Bronchial epithelial cell (primary cell): ENCODE measurements at places on chromosomes 7 and 10.
A peak's percentile ranks its signal among the peaks of the same experiment; 100 is the strongest.

- DNase-seq: peak; percentile 94
Observed at GRCh38 chr10:31101123-31101522, 69.5 kb upstream of the ZNF438 start.

DNA sequence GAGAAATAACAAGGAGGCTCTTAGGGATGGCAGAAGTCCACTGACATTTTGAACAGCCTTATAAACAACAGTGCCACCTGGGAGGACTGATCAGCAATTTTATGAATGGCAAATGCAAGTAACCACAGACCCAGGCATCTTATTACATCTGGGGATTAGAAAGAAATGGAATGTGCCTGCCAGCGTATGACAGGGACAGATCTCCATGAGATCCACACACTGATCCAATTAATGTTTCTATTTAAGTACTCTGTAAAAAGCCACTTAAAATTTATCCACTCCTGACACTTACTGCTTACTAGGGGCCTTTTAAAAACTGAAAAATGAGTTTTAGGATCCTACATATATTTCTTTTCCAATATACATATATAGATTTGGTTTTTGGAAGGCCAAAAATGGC, 28.6 kb downstream of the PARD3 start:
- no peak for DNase-seq

DNA sequence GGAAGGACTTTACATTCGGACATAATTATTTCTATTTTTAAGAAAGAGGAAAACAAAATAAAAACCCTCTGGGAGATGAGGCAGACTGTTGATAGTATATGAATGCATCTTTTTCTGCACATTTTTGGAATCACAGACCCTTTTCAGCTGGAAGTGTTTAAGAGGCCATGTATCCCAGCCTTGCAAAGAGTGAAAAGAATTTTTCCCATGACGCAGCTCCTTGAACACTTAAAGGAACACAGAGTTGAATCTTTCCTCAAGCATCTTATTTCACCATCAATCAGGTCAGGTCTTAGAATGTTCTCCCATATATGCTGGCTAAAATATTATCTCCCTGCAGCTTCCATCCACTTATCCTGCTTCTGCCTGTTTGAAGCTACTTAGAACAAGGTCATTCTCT, 45.9 kb upstream of the PAPSS2 start:
- no peak for DNase-seq

DNA sequence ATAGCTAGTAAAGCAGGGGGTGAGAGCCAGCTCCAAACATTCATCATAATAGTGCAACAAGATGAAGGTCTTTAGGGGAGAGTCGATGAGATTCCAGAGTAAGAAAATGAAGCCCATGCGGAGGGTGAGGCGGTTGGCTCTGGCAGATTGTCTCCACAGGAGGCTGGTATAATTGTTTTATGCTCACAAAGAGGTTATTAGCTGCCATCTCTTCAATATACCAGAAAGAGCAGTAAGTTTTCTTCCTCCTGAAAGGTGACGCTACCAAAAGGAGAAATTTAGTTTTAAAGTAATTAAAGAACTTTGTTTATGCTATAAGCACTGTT, 59.2 kb upstream of the KCNIP2 start:
- DNase-seq: no peak

DNA sequence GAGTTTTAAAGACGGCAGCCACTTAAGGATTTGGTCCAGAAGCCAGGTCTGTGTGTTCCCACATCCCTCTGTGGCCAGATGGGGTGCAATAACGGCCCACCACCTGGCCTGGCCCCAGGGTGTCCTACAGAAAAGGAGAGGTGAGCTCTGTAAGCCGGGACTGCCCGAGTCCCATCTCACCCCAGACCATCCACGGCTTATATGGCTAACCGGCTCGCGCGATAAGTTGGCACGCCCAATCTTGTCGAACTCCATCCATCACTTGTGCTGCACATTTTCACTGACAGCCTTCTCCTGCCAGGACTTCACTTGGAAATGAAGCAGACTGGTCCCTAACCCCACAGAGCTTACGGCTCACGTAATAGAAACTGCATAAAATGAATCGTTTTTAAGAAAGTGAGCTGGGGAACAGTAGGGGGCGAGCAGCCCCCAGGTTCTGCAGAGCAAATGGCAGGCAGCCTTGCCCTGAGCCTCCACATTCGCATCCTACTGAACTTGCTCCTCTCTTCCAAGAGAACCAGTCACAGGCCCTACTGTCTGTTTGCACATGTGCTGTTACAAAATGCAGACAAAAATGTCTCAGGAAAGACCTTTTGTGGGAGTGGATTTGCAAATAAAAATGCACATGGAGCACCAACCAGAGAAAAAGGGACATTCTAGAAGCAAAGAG, 98.2 kb downstream of the TNS3 start:
- no peak for DNase-seq

- no peak for DNase-seq
Observed at GRCh38 chr7:30321882-30322192, 37.4 kb downstream of the ZNRF2 start.

- peak; percentile 22 for DNase-seq
Observed at GRCh38 chr7:460374-461116, 59.1 kb downstream of the PDGFA start.
